ENCODE measurements at places on chromosomes 3 and 15.

GRCh38 chr15:43899928-43900327 lies 73.1 kb downstream of the WDR76 start:
- no peak for DNase-seq

- peak; percentile 24 for DNase-seq
These were observed 25.0 kb downstream of the CRYGS start for GRCh38 chr3:186519021-186519658.

- no peak for DNase-seq
These were observed 78.4 kb upstream of the PRR23E start for GRCh38 chr3:127114337-127115070.

DNA sequence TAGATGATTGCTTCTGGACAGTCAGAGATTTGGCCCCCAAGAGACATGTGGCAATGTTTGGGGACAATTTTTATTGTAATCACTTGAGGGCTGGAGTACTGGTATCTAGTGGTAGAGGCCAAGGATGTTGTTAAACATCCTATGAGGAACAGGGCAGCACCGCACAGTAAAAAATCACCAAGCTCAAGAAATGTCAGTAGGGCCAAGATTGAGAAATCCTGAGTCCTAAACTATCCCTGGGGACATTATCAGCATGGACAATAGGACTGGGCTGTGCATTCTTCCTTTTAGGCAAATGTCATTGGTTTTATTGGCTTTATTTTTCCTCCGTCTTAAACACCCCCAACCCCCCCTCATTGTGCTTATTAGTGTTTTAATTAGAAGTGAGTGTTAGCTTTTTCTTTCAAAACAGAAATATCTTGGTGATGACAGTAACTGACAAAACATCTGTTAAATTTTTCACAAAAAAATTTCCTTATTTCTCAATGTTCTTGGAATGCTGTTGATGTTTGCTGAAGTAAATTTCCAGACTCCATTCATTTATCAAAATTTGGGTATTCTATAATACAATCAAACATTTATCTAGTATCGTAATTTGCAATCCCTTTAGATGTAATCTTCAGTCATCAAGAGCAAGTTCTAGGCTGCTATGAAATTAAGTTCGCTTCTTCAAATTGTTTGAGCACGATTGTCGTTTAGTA lies 944.4 kb downstream of the VGLL3 start:
- DNase-seq: no peak

DNA sequence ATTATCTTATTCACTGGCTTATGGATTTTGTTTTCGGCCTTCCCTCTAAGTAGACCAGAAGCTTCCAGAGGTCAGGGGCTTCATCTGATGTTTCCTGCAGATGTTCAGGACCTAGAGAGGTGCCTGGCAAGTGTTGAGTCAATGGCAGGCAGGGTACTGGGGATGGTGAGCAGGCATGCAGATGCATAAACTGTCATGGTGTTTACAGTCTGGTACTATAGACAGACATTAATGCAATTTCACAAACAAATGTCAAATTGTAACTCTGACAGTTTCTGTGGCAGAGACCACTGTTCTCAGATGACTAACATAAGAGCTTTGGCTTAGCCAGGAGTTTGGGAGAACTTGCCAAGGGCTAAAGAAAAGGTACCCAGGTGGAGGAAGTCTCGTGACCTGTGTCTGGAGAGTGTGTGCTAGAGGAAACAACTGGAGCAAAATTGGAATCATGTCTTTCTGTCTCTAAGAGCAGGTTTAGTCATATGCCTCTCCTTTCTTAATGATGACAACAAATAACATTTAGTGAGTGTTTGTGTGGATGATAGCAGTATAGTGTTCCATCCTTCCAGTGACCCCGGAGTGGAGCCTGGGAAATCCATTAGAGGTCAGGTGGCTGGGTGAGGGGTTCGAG lies 53.7 kb upstream of the TRAK1 start:
- no peak for DNase-seq

DNA sequence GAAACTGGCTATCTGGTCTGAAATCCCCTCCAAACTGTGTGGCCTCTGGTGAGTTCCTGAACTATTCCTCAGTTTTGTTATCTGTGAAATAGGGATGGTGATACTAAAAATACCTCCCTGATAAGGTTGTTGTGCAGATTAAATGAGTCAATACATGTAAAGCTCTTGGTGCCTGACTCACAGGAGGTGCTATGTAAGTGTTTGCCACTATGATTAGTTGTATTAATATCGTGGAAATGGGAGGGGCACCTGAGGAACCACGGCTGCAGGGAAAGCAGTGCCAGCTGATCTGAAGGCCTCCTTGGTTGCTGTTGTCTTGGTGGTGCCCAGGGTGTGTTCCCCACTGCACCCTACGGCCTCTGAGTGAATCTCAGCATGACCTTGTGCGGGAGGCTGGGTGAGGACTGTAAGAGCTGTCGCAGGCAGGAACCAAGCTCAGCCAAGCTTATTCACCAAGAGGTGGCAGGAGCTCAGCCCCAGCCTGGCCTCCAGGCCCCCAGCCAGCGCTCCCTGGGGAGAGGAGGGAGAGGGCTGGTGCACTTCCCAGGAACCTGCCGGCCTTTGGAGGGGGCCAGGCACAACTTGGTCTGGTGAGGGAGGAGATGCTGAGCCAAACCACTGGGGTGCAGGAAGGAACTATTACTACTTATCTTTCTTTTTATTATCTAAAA lies 44.8 kb upstream of the CCDC174 start:
- DNase-seq: no peak

DNA sequence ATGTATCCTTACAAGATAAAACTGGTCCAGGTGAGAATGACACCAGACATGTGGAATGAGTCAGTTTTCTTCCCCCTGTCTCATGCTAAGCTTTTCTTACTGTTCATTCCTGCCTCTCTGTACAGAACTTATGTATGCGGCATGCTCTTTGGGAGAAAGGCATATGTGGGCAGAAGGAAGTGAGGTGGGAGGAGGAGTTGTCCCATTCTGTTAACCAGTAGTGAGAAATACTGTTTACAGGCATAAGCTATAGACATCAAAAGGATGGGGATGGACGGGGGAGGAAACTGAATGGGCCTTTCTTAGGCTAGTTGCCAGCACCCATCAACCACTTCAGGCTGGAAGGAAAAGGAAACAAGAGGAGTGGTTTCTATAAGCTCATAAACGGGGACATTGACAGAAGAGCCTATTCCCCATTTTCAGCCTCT lies 143.6 kb upstream of the BHLHE40 start:
- no peak for DNase-seq

GRCh38 chr15:39460748-39461147 lies 120.1 kb upstream of the THBS1 start:
- DNase-seq: no peak

- DNase-seq: no peak
These were observed 13.9 kb upstream of the C15orf61 start for GRCh38 chr15:67506775-67507747.

DNA sequence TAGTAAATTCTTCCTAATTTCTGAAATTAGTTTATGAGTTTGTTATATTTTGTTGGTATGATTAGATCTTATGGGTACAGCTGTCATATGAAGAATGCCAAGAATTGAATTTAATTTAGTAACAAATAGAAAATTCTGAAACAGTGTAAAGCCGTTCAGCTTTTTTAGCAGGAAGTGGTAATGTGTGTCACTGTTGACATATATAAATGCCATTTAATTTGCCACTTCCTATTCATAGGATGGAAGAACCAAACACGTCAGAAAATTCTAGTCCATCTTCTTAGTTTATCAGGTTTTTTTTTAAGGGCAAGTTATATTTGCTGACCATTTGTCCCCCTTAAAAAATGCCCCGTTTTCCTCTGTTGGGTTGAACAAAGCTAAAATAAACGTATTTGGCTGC lies 43.0 kb downstream of the RAB8B start:
- DNase-seq: no peak

GRCh38 chr3:142929109-142929508 lies 34.4 kb downstream of the PAQR9 start:
- no peak for DNase-seq

DNA sequence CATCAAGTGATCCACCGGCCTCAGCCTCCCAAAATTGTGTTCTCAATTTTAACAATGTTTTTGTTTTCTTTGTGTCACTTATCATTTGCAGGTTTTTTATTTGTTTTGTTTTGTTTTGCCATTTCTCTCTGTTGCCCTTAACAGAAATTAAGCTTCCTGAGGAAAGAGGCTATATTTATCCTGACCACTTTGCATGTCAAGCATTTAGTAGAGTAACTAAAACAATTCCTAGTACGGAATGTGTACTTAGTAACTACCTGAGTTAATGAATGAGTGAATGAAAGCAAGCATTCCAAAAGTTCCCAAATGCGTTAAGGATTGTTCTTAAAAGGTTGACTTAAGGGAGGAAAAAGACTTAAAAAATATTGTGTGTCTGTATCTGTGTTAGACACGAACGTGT lies 193.1 kb downstream of the GBE1 start:
- no peak for DNase-seq

GRCh38 chr15:27062951-27063350 lies 92.0 kb downstream of the GABRG3 start:
- no peak for DNase-seq

- DNase-seq: no peak
These were observed 32.1 kb downstream of the KY start for GRCh38 chr3:134618478-134619300.

GRCh38 chr15:68333775-68334470 lies 56.4 kb downstream of the FEM1B start:
- DNase-seq: no peak

DNA sequence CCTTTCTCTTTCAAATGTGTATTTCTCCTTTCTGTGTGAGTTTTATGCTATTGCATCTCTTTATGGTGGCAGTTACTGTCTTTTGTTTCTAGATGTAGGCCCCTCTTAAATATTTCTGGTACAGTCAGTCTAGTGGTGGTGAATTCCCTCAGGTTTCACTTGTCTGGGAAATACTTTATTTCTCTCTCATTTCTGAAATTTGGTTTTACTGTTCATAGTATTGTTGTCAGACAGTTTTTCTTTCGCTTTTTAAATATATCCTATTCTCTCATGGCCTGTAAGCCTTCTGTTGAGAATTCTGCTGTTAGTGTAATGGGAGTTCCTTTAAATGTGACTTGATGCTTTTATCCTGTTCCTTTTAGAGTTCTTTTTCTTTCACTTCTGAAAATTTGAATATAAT lies 874.0 kb downstream of the PLOD2 start:
- no peak for DNase-seq

DNA sequence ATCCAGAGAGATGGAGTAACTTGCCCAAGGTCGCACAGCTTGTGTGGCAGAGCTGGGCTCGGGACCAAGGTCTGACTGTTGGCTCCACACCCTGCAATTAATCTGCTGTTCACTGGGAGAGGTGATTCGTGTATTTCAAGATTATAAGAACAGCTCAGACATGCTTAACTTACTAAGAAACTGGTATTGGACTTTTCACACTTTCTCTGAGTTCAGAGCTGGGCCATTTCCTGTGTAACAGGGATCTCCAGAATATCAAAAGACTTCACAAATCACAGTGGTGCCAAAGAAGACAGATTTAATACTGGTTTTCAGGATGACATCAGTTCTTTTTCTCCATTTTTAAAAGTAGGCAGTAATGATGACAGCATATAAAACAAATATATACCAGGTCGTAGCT lies 156.8 kb upstream of the UBE2E1 start:
- DNase-seq: no peak

- DNase-seq: no peak
These were observed 40.8 kb upstream of the KLF13 start for GRCh38 chr15:31285772-31286261.

GRCh38 chr3:133455960-133456359 lies 56.1 kb downstream of the BFSP2 start:
- no peak for DNase-seq

GRCh38 chr3:42421818-42422796 lies 11.7 kb upstream of the LYZL4 start:
- no peak for DNase-seq

- no peak for DNase-seq
These were observed 25.3 kb upstream of the ARHGEF26 start for GRCh38 chr3:154095832-154096421.

- no peak for DNase-seq
These were observed 98.4 kb downstream of the FSIP1 start for GRCh38 chr15:39684233-39684632.

DNA sequence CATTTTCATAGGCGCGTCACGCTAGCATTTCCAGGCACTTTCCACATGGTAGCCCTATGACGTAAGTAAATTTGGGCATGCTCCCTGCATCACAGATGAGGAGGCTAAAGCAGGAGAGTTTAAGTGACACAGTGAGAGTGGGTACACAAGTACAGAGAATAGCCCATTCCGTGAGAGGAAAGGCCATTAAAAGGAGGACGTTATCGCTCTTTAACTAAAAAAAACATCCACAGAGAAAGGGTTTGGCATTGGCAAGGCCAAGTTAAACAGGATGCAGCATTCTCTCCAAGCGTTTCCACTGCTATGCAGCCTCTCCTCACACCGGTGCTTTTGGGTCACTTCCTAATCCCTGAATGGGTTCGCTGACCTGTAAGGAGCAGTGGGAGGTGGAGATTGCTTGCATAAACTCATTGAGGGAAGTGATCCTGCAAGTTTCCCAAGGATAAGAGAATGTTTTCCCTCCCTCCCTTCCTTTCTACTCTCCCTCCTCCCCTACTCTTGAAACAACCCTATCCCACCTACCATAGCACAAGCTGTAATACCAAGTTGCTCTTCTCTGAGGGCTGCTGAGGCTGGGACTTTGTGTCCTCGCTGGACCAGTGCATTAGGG lies 147.7 kb downstream of the VGLL4 start:
- DNase-seq: no peak

DNA sequence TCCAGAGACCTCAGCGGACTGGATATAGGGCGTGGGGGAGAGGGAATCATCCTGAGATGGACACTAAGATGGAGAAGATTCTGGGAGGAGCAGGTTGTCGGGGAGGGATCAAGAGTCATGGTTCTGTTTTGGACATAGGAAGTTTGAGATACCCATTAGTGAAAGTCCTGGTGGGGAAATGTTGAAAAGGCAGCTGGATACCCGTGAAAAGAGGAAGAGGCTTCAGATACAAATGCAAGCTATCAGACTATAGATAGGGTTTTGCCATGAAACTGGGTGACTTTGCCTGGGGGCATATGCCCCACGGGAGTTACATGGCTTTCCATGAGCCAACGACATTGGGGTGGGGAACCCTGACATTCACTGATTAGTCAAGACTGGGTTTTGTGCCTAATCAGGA lies 1.1 kb upstream of the GPR62 start:
- DNase-seq: no peak

DNA sequence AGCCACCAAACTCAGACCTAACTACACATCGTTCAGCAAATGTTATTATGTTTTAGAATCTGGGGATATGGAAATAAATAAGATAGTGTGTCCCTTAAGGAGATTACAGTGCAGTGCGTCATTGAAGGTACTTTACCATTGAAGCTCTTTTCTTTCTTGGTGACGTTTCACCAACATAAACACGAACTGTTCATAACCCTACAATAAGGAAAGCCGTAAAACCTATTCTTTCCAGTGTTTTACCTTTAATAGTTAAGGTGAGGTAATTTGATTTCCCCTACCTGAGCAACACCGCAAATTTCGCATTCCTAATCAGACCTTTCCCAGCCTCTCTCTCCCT lies 826 bp downstream of the CCDC66 start:
- DNase-seq: no peak

DNA sequence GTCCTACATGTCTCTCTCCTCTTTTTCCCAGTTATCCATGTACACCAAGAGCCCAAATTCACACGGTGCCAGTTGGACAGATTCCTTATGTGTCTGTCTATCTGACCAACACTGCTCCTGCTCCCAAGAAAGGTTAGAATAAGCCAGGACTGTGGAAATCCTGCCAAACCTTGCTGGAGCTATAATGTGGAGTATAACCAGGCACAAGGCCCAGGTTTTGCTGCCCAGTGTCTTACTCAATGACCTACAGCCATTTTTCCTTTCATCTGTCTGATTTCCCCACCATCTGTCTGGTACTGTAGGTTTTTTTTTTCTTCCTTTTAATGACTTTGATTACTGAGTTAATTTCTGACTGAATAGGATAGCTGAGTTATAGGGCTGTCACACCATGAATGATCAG lies 26.5 kb upstream of the MINDY4B start:
- no peak for DNase-seq
